ENCODE measurements at places on chromosomes 5 and 9.

DNA sequence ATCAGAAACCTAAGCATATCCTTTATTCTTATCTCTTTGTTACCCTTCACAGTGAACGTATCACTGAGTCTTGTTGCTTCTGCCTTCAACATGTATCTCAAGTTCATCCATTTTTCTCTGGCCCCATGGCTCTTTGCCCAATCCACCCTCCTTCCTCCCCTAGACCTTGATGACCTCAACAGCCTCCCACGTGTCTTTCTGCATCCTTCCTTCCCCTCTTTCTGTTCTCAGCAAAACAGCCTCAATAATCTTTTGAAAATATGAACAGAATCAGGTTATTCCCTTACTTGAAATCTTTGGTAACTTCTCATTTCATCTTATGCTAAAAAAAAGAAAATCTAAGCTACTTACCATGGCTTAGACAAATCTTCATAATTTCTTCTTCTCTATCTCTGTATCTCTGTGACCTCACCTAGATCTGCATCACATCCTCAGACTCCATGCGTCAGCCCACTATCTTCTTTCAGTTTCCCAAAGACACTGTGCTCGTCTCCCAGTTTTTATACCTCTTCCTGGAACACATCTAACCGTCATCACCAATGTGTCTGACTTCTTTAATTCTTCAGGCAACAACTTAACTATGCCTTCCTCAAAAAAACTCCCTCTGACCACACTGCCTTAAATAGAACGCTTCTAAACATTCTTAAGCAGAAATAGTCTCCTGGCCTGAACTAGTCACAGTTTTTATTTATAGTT is 208.0 kb downstream of the PARP8 start:
- DNase-seq: no peak

DNA sequence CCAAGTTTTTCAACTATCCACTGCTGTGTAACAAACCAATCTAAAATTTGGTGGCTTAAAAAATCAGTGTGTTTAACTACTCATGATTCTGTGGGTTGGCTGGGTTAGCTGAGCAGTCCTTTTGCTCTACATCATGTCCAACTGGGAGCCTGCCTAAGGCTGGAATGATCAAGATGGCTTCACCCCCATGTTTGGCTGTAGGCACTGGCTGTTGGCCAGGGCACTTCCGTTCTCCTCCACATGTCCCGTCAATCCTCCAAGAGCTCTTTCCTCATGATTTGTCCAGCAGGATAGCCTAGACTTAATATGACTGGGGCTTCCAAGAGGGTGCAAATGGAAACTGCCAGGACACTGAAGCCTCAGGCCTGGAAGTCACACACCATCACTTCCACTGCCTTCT is 17.0 kb upstream of the TSSK1B start:
- DNase-seq: no peak

GRCh38 chr9:121861501-121862180 is 210.2 kb downstream of the DAB2IP start:
- no peak for DNase-seq

DNA sequence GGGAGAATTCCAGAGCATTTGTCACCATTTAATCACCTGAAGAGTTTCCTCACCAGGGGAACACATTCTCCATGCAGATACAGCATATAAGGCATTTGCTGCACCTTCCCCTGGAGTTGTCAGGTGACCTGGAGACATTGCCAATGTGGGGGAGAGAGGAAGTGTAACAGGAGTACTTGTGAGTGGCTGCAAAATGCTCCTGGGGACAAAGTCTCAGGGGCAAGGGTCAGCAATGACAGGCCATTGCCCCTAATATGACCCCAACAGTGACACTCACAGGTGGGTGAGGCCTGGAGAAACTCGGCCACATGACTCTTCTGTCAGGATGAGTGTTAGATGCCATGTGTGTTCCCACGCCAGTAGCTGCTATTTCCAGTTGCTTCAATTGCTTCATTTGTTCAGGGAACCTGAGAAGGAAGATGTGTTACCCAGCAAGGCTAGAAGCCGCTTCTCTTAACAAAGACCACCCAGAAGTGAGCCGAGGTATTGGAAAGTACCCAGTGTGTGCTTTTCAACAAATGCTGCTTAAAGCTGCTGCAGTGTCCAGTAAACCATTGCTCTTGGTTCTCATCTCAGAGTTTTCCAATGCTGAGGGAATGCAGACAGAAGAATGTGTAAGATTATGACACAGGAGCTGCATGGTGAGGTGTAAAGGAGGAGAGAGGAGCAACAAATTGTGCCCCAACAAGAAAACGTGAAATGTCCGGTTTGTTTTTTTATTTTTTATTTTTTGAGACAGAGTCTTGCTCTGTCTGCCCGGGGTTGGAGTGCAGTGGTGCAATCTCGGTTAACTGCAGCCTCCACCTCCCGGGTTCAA is 128.2 kb upstream of the SLC44A1 start:
- no peak for DNase-seq

DNA sequence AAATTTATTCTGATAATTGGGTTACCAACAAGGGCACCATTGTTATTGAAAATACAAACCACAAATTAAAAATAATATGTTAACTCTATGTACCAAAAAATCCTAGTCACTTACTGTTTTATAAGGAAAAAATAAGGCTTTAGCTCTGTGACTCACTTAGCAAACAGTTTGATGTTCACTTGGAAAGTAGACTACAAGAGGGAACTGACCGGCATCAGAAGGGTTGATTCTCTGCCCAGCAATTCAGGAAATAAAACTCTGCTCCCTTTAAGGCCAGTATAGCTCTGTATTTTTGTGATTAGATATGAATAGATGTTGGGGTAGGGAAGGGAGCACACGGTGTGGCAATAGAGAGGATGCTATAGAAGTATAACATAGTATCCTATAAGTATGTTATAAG is 671.3 kb downstream of the LRRC70 start:
- DNase-seq: no peak

- no peak for DNase-seq
These were observed 127.5 kb upstream of the CCNG1 start for GRCh38 chr5:163309914-163310313.

GRCh38 chr9:134063088-134063570 is 4.7 kb downstream of the BRD3 start:
- no peak for DNase-seq

DNA sequence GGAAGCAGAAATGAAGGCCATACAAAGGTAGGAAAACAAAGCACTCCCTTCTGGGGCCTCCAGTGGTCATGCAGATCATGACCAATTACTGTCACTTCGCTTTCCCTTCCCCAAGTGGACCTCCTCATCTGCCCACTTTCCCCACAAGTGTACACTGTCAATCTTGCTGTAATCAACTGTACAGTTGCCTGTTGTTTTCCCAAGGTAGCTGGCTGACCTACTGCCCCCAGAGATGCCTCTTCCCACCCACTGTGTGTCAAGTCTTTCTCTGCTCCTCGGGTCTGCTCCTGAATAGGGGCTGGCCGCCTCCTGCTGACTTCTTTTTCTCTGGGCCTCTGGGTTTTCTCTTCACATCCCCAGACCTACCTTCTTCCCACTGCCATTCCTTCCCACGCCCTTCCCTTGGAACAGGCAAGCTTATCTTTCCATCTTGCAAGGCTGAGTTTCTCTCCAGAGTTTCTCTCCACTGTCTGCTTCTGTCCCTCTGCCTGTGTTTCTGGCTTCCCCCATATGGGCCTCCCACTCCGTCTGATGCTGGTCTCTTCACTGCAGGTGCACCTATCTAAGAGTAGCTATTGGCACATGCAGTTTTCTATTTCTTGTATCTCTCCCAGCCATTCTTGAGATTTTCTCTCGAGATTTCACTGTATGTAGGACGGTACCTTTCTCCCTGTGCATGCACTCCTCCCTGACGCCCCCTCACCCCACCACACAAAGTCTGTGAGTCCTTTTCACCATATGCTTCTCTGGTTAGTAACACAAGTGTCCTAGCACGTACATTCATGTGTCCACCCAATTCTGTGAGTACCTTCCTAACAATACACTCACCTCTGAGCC is 2.4 kb downstream of the ELL2 start:
- DNase-seq: no peak

DNA sequence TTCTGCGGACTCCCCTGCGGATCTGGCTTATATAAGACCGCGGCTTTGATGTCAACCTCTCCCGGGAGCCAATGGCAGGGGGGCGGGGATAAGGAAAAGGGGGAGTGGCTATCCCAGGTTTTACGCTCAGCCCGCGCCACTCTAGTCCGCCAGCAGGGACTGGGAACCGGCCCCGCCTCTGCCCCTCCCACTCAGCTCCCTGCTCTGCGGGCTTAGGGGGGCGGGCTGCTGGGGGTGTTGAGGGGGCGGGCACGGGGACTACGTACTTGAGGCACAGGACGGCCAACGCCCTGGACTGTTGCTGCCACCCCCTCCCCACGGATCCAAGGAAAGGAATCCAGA is at the start of gene HAND1:
TSS of gene HAND1 (minus strand) at position 4 of the 342 bp plus-strand sequence. CDS start 219 bp downstream, outside the sequence.
- DNase-seq: peak; percentile 55

GRCh38 chr5:111262153-111262552 is 38.0 kb downstream of the CAMK4 start:
- no peak for DNase-seq

DNA sequence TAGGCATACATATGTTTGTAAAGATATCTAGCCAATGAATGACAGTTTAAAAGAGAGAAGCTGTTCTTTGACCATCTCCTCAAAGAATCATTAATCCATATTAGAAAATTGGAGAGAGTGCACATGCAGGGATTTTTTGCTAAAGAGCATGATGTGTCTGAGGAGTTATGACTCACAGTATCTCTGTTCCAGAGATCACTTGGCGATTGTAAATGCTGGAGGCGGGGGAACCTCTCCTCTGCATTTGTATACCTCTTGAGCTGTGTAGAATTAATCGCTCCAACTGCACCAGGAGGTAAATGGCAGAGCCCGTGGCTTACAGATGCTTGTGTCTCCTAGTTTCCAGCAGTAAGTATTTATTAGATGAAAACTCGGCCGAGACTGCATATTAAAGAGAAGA is 3.6 kb upstream of the SPATA31D1 start:
- DNase-seq: peak; percentile 18

DNA sequence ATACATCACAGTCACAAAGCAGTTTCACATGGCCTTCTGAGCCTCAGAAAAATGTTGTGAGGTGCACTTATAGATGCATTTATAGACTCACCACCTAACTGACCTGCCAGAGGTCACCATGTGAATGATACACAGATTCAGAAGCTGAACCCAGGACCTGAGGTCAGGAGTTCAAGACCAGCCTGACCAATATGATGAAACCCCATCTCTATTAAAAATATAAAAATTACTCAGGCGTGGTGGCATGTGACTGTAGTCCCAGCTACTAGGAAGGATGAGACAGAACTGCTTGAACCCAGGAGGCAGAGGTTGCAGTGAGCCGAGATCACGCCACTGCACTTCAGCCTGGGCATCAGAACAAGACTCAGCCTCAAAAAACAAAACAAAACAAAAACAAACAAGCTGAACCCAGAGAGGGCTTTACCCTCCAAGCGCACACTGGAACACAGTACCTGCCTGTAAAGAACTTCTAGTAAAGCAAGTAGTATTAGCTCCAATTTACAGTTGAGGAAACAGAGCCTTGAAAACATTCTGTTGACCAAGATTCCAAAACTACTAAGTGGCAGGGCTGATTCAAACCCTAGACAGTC is 16.3 kb downstream of the ECPAS start:
- DNase-seq: no peak

- DNase-seq: no peak
These were observed 17.1 kb upstream of the NRARP start for GRCh38 chr9:137319011-137319738.

GRCh38 chr9:10387282-10387681 is 225.5 kb downstream of the PTPRD start:
- DNase-seq: no peak

DNA sequence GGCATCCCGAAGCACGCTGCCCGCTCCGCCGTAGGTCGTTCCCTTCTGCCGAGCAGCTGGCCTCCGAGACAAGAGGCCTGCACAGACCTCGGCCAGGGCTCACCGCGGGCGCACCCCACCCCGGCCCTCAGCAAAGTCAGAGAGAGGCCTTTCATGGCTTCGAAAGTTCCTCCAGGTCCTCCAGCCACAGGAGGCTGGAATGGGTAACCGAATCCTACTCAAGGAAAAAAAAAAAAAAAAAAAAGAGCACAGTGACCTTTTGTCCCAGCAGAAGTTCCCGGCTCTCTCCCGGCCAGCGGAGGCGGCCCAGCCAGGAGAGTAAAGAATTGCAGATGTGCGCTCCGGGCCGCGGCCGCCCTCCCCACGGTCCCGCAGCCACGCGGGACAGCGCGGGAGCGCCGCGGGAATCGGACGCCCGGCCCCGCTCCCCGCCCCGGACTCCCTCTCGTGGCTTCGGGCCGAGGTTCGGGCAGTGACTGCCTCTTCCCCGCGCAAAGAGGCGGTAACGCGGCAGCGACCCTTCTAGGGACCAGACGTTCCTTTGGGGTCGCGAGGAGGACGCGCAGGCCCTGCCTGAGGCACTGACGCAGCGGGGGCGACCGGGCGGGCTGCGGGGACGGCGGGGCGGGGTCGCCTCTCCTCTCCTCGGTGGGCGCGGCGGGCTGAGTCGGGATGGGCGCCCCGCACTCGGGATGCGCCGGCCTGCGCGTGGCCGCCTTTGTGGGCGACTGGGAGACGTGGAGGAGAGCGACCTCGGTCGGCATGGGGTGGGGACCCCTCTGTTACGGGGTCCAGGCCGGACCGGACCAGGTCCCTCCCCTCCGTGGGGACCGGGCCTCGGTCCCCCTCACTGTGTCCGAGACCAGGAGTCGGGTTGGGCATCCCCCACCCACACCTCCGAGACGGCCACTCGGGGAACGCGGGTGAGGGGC is 754 bp downstream of the GFPT2 start:
- DNase-seq: no peak

- DNase-seq: no peak
These were observed 26.0 kb upstream of the FCN2 start for GRCh38 chr9:134854541-134854981.

DNA sequence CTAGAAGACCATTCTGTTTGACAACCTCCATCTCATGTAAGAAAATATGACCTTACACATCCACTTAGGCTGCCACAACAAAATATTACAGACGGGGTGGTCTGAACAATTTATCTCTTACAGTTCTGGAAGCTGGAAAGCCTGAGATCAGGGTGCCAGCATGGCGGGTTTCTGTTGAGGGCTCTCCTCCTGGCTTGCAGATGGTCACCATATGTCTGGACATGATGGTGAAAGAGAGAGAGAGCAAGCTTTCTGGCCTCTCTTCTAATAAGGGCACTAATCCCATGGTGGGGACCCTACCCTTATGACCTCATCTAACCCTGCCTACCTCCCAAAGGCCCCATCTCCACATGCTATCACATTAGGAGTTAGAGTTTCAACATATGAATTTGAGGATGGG is 66.0 kb downstream of the AMBP start:
- no peak for DNase-seq

DNA sequence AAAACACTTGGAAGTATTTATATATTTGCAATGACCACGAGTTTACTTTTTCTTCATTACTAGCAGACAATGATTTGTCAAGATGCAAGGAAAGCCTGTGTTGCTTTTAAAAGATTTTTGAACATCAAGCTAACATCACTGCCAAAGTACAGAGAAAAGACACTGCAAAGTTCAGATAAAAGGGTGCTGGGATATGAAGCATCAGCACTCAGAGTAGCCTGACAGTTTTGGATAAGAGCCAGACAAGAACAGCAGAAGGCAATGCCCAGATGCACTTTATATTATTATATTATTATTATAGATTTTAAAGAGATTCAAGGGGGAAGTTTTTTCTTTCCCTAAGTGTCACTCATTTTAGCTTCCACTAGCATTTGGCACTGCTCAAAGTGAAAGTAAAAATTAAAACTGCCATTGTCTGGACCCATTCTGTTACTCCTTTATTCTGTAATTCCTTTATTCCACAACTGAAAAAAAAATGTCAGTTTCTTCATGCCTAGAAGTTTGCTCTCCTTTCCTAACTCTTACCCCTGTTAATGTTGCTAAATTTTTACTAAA is 240.6 kb downstream of the EFNA5 start:
- no peak for DNase-seq

Data from fibroblast of upper back skin (primary cell).